Panc1 (cell line): ENCODE measurements at places on chromosomes 6 and 20. TPM values are rescaled to one million over a fixed set of nuclear protein-coding genes. Genes with fewer than 3 reads are reported as not detected.

The LRRC1 gene
- total RNA-seq: 13.8 TPM

The LAMA4 gene
- 11.9 TPM for total RNA-seq

The TREML1 gene
- not detected for total RNA-seq

The ME1 gene
- total RNA-seq: 19.7 TPM

The SPTLC3 gene
- total RNA-seq: 0.03 TPM

The SLC22A3 gene
- total RNA-seq: not detected

The TTK gene
- total RNA-seq: 35.5 TPM

The TBPL1 gene
- 39.7 TPM for total RNA-seq

The NOX3 gene
- not detected for total RNA-seq

The LY6G6C gene
- 0.23 TPM for total RNA-seq

The FOXF2 gene
- 12.7 TPM for total RNA-seq

The RNF182 gene
- total RNA-seq: 22.2 TPM

The LHFPL5 gene
- not detected for total RNA-seq

The CLIC5 gene
- total RNA-seq: 0.05 TPM

The SRXN1 gene
- total RNA-seq: 34.5 TPM

The NRSN1 gene
- not detected for total RNA-seq

The GPSM3 gene
- 2.0 TPM for total RNA-seq

The KIF6 gene
- total RNA-seq: not detected

The PRICKLE4 gene
- total RNA-seq: 1.6 TPM

The HLA-G gene
- total RNA-seq: 0.62 TPM

The OR2J1 gene
- total RNA-seq: not detected

The LGSN gene
- total RNA-seq: not detected
